ENCODE measurements at places on chromosomes 7 and 10.

DNA sequence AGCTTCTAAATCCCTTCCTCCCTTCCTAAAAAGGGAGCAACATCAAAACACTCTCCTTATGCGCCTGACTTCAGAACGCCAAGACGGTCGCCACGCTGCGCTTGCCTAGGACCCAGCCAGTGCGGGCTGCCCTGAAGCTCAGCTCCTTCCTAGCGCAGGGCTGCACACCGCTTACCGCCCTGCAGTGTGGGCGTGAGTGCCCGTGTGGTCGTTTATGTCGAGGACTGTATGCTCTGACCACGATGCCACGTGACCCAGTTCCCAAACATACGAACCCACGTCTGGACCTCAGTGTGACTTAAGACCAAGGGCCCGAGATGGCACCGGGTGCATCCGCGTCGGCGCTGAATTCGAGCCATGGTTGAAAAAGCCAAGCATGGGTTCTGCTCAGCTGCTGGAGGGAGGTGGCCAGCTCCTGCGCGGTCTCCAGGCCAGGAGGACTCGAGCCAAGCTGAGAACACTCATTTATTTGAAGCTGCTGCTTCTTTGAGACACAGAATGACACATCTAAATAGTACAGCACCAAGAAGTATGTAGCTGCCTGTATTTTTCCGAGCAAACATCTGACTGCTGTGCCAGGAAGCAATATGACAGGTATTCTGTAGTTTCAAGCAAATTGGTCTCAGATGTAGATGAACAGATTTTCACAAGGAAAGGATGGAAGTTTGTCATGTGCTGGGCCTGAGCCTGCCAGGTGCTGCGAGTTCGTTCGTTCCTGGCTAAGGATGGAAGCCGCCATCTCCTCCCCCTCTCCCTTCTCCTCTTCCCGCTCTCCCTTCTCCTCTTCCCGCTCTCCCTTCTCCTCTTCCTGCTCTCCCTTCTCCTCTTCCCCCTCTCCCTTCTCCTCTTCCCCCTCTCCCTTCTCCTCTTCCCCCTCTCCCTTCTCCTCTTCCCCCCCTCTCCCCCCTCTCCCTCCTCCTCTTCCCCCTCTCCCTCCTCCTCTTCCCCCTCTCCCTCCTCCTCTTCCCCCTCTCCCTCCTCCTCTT is 184.7 kb downstream of the EBF3 start:
- no peak for DNase-seq

DNA sequence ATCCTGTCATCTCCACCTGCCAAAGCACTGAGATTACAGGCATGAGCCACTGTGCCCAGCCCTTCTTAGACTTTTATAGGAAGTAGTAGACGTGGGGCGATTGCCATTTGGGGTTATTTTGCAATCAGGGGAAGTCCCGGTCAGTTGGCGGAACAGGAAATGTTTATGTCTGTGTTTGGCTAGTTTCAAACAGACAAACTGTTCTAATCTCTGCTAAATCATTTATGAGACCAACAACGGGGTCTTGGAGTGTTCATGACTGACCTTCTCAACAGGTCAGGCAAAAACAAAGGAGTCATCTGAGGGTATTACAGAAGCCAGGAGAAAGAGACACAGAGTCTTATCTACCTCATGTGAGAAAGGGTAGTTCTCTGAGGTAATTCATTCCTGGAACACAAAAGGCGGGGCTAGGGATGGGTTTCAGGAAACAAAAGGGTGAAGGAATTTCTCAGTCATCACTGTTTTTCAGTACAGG is 6.6 kb upstream of the TPK1 start:
- DNase-seq: no peak

DNA sequence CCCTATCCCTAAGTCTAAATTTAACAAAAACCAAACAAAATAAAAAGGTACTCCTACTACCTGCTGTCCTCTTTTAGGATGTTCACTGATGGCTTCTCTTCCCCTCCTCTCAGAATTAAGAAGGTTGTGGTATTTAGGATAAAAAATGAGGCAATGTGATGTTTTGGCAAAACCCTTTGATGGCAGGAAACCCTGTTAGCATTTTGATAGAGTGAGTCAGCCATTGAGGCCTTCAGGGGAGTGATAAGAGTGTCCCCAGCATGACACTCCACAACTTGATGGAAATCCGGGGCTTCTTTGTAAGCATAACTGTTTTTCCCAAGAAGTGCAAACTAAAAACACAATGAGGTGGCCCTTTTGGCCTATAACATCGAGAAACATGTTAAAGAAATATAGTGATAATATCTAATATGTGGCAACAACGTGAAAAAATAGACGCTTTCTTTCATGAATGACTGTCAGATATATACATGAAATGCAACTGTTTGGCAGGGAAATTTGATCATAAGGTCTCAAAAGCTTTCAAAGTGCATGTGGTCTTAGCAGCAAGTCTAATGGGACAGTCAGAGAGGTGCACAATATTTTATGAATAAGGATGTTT is 55.0 kb downstream of the PRTFDC1 start:
- no peak for DNase-seq

DNA sequence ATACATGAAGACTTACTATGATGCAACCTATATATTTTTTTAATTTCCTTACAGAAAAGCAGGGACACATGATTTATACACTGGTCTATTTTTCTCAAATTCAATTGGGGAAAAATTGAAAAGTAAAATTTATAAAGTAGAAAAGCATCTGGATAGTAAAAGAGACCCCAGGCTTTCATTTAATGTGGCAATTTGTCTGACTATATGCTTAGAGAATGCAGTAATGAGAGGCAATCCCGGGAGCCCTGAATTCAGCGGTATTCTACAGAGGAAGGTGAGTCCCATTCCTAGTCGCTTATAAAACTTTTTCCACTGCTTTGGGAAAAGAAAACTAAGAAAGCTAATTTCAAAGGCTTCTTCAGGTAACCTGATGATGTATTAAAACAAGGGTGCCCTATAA is 167.1 kb downstream of the SEMA3D start:
- DNase-seq: no peak

DNA sequence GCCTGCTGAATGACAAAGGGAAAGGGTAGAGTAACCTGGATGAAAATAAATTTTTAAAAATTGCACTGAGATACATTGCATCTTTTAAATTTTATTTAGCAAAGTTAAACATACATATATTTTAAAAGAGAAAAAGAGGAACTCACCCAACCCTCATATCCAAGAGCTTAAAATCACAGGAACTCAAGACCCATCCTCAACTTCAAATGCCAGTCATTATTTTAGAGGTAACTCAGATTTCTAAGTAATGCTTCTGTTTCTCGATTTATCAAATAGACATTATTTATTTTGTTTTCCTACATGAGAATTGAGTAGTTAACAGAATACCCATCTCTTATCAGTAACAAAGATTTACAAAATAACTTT is 32.4 kb upstream of the KMT2E start:
- no peak for DNase-seq

GRCh38 chr10:9869606-9870176 is 1148.0 kb upstream of the CELF2 start:
- DNase-seq: no peak

GRCh38 chr7:43077732-43078391 is 34.6 kb upstream of the HECW1 start:
- DNase-seq: no peak

DNA sequence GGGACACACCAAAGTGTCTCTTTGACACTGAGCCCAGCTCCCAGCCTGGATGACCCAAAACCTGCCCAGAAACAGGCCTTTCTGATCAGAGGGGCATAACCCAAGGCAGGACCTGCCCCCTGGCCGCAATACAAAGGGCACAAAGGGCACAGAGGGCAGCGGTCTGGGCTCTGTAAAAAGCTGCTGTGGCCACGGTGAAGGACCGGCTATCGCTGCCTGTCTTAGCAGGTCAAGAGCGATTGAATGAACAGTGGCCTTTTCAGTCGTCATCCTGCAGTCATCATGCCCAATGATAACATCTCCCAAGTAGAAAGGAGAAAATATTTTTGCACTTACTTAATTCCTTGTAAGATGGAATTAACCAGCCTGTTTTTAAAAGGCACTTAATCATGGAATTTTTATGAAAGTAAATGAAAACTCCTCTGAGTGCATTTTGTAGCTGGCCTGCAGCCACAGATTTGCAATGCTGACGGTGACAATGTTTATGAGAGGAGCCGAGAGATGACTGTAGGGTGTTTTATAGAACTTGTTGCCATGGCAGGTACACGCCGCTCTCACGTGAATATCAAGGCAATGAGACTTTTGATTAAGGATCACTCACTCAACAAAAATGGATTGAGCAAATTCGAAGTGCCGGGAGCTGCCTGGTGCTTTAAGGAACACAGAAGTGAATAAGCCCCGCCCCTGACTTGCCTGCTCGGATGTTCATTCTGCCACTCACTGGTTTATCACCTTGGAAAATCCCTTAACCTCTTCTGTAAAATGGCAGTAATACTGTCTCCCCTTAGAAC is 47.3 kb upstream of the BHLHA15 start:
- DNase-seq: no peak

DNA sequence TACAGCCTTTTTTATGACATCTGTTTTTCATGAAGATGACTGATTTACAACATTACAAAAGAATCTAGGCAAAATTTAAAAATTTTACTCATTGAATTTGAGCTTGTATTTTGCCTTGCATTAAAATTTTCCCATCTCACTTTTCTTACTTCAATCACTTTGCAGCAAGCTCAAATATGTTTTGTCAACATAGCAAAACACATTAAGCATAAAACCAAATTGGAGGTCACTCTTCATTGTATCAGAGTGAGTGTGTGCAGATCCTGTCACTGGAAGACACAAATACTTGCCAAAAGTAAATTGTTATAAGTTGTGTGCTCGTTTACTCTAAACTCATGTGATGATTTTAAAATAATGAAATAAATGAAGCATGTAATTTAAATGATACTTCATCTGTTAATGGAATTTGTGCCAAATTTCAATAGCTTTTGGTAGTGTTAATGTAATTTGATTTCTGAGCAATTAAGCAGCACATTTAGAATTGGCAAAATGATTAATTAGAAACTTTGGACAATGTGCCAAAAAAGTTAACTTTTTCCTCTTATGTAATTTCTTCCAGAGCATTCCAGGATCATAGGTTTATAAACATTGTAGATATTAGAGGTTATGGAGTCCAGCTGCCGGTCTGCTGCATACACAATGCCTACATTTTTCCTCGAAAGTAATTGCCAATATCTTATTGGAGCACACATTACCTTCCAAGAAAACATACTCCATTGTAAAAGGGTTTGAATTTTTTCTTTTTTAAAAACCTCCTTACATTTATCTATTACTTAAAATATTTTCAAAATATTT is 1078.2 kb upstream of the LRRTM3 start:
- DNase-seq: no peak

GRCh38 chr10:955127-955819 is 23.8 kb upstream of the LARP4B start:
- no peak for DNase-seq

Measured in thoracic aorta (tissue), 2 donors.